Spleen (tissue), 13 donors: ENCODE measurements at places on chromosomes 2 and 18. TPM values are rescaled to one million over a fixed set of nuclear protein-coding genes. Genes with fewer than 3 reads are reported as not detected.

DNA sequence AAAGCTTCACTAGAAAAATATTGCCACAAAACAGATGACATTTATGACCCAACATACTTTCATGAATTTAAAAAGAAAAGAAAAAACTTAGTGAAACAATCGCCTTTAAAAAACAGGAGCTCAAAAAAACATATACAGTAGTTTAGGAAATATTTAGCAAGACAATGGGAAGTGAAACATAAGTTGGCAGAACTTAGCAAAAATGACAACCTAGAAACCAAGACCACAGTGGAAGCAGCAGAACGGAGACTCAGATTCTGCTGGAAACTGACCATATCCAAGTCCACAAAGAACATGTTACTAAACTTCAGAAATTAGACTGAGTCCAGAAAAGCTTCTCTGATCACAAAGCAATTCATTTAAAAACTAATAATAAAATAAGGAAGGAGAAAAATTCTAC is 41.8 kb upstream of the CTAGE1 start:
- no peak for DNase-seq

The OLA1 gene
- 66.0 TPM for polyA plus RNA-seq

GRCh38 chr2:168096158-168096557 is 151.2 kb downstream of the STK39 start:
- no peak for DNase-seq

GRCh38 chr18:79106084-79106483 is 36.9 kb downstream of the ATP9B start:
- DNase-seq, result no peak
